ENCODE measurements at places on chromosomes 12 and 14.

GRCh38 chr14:35879151-35879648, 53.1 kb downstream of the BRMS1L start:
- no peak for DNase-seq

- DNase-seq = no peak
These were observed 345.5 kb upstream of the PRICKLE1 start for GRCh38 chr12:42935090-42935489.

GRCh38 chr12:59499774-59500173, 96.1 kb upstream of the SLC16A7 start:
- DNase-seq = no peak

DNA sequence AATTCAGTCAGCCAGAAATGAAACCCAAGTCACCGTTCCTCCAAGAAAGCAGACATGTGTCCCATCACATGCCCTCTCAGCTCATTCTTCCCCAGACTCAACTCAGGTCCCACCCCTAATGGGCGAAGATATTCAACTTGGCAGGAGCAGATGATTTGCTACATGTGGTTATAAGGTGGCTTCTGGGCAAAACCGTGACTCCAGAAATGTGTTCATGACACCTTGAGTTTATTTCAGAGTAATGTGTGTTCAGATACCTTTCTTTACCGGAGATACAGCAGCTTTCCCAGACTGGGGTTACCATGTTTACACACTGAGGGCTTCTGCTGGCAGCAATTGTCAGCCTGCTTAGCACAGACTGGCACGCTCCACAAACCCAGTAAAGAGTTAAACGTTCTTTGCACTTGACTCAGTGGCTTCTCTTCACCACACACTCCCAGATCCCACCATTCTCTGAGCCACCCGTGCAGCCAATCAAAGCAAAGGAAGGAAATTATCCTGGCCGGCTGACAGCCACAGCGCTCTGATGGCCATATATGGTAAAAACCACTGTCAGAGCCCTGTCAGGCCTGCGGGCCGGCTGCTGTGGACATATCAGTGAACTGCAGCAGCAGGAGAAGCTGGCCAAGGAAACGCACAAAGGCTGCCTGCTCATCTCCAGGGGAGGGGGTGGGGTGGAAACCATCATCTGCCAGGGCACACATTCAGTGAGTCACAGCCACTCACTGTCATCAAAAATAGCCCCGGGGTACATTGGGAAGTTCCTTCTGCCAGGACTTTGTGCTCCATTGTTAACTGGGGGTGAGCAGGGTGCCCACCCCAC, 39.9 kb downstream of the CORO1C start:
- peak; percentile 69 for DNase-seq

DNA sequence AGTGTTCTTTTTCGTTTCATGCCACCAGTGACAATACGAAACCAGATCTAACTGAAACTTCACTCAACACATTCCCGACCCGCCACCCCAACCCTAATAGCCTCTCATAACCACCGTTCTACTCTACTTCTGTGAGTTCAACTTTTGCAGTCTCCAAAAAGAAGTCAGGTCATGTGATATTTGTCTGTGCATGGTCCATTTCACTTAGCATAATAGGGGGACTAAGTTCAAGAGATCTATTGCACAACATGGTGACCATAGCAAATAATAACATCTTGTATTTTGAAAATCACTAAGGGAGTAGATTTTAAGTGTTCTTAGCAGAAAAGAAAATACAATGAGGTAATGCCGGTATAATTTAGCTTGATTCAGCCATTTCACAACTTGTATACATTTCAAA, 376.4 kb downstream of the DIO2 start:
- DNase-seq = no peak

GRCh38 chr14:99192028-99192621, 79.9 kb downstream of the BCL11B start:
- no peak for DNase-seq

- DNase-seq = no peak
These were observed 17.9 kb downstream of the PXN start for GRCh38 chr12:120247621-120248030.

- no peak for DNase-seq
These were observed 142.3 kb downstream of the RBM19 start for GRCh38 chr12:113823816-113824215.

DNA sequence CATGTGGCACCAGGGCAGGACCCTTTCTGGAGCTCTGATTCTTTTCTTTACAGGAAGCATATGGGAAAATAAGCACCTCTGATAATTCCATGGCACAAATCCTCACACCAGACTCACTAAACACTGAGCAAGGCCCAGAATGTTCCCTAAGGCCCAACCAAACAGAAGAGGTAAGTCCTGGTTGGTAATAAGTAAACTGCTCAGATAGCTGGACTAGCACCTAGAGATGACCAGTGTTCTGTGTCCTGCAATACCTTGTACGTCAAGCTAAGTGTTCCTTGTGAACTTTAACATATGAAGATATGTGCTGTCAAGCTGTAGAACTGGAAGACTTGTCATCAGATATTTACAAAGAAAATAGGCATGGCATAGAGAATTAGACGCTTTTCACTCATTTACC, 186.7 kb downstream of the ESR2 start:
- no peak for DNase-seq

DNA sequence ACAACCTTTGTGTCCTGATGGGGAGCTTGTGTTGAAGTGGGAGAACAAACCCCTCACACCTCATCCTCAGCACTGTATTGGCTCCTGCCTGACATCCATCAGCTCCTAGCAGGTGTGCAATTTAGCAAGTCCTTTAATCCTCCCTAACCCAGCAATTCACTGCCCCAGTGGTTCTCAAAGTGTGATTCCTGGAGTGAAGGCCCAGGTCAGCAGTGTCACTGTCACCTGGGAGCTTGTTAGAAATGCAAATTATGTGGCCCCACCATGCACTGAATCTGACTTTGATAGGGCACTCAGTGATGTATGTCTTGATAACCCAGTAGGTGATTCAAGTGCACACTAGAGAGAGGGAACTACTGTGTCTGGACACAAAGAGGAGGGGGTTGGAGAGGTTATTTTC, 133.6 kb downstream of the FGD4 start:
- no peak for DNase-seq

DNA sequence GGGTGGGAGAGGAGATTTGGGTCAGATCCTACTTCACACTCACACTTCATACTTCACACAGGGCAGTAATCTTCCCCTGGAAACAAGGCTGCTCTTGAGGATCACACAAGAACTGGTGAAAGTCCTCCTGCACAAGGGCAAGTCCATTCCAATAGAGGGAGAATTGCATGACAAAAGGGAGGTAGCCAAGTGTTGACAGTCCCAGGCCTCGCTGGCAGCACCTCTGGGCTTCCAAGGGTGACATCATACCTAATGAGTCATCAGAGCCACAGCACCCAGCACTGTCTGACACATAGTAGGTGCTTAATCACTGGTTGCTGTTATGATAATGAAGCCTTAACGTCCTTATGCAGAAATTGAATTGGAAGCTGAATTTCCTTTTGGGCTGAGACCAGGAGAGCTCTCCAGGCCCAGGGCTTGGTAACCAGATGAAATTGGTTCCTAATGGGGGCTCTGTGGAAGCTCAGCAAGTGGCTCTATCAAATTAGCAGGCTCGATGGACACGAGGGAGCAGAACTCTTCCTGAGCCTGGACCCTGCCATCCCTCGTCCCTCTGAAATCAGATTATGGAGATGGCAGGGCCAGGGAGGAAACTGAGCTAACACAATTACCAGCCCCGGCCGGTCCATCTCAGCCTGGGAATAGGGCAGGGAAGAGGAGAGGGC, 58.8 kb upstream of the ACTN1 start:
- no peak for DNase-seq

DNA sequence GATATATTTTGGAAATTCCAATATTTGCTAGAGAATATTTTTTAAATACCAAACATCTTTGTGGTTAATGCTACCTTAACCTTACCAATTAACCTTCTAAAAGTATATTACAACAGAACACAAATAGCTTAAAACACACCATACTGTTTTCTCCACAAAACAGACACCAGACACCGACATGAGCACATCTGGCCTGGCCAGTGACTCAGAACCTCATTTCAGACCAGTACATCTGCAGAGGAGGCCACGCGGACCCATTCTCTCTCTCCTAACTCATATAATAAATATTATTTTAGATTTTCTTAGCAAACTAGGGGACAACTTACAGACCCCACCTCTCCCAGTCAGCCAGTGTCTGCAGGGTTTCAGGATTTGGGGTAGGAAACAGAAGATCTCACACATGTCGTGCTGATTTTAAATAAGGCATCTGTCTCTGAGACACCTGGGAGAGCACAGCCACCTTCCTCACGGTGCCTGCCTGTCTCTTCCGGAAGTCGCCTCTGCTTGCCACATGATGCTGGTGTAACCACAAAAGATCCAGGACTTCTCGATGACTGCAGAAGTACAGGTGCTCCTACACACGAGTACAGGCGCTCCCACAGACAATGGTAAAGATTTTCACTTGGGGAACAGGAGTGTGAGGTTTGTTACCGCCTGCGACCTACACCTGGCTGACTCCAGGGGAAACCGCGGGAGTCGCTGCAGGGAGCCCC, 9.7 kb upstream of the ANKLE2 start:
- DNase-seq = no peak

DNA sequence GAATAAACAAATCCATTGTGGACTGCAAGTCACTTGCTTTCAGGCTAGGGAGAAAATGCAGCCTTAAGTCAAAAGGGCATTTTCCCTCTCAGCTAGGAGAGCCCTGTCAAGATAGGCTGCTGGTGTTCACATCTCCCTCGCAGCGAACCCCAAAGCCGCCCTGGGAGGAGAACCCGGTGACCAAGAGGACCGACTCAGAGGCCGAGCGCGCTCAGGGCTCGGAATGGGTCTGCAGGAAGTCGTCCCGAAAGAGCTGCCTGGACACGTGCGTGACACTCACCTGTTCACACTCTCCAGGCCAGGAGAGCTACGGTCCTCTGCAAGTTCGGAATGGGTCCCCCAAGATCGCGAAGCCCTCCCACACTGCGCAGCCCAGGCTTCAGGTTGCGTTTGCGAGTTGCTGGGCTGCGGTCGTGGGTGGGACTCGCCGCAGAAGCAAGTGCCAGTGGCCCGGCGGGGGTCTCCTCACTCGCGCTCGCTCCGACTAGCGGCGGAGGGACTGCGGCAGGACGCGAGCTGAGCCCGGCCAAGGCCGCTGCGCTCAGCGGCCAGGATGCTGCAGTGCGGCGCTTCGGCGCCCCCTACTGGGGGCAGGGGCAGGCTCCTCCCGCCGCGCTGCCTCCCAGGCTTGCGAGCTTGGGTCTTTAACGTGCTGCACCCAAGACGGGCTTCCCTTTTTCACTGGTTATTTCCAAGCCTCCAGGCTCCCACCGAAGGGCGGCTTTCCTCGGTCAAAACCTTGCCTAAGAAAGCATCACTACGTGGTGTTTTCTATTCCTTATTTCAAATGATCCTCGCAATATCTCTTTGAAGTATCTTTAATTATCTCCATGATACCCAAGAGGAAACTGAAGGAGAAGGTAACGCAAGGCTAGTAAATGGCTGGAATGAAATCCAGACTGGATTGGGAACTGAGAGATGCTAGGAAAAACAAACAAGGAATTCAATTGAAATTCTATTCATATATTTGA, at the start of gene RERG:
Gene RERG (minus strand): TSS at position 503 of the 971 bp plus-strand sequence. CDS start 3,928 bp downstream, outside the sequence.
- DNase-seq = peak; percentile 81

- DNase-seq = no peak
These were observed 21.6 kb downstream of the ZC3H14 start for GRCh38 chr14:88584451-88584850.

DNA sequence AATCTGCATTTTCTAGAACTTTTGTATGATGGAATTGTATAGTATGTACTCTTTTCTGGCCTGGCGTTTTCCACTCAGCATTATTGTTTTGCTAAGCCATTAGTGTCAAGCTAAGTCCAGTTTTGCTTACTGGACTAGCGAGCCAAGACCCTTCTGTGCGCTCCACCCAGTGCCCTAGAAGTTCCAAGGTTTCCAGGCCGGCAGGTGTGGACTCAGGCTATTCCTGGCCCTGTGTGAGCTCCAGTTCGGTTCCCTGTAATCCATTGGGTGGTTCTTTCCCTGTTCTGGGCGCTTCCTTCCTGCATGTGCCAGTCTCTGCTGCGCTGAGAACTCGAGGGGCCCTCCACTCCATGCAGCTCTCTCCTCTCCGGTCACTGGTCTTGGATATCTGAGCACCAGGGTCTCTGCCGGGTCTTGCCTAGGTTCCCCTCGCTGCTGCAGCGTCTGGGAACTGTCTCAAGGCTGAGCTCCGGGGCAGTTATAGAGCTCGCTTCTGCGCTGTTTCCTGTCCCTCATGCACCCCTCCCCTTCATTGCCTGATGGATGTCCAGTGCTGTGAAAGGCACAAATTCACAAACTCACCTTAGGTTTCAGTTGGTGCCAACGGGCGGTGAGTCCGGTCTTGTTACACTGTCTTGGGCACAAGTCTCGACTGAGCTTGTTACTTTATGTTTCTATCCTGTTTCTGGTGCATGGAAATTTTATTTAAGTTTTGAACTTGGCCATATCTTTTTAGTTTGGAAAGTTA, 100.8 kb downstream of the ADGRD1 start:
- no peak for DNase-seq

GRCh38 chr12:89450907-89451306, 73.7 kb downstream of the GALNT4 start:
- no peak for DNase-seq

DNA sequence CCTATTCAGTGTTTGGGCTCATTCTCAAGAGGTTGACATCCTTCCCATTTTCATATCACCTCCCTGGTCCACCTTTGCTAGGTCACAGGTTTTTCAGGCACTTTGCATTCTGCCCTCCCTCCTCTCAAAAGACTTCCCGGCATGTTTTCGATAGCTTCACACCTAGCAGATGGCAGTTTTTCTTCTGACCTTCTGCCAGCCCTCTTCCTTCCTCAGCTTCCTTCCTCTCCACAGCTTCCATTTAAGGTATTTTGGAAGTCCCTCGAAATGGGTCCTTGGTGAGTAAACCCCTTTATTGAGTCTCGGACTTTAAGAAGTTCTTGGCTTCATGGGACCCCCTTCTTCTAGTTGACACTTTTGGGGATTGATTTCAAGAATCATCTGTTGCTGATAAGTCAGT, 358.0 kb downstream of the RGS6 start:
- no peak for DNase-seq

- DNase-seq = no peak
These were observed 3.5 kb upstream of the FAM181A start for GRCh38 chr14:93923626-93924025.

DNA sequence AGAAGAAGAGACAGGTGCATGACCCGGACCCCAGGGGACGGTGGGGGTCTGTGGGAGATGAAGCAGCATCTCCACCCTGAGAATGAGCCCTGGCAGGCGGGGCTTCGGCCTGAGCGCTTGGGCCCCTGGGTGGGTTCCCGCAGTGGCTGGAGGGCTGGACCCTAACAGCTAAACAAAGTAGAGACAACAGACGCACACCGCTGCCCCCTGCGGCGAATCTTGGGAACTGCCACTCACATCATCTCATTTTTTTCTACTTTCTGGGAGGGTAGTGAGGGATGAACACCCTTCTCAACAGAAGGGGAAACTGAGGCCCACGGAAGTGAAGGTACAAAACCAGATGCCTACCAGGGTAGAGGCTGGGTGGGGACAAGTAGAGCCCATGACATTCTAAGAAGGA, 104.7 kb downstream of the RFLNA start:
- DNase-seq = peak; percentile 44

DNA sequence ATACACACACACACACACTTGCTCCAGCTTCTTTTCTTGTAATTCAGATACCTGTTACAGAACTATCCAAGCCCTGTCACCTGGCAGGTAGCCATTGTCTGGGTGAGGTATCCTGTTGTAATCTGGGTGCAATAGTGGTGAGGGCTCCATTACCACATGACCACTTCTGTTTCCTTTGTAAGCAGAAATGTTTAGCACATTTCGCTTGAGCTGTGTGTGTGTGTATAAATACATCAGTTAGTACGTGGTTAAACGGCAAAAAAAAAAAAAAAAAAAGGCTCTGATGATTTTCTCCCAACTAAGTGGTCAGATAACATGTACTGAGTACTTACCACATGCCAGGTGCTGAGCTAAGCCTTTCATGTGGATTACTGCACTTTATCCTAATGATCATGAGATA, 129.3 kb upstream of the SSTR1 start:
- DNase-seq = no peak

All from activated CD4-positive, CD25-positive, alpha-beta regulatory T cell treated with anti-CD3 and anti-CD28 coated beads, Interleukin-2, amount 50 U/mL, for 72 hours (primary cell).